ENCODE measurements at places on chromosomes 4 and X. TPM values are rescaled to one million over a fixed set of nuclear protein-coding genes. Genes with fewer than 3 reads are reported as not detected.
A peak's percentile ranks its signal among the peaks of the same experiment; 100 is the strongest.

- DNase-seq, result no peak
Measured at GRCh38 chr4:121658125-121658524, 38.7 kb downstream of the ANXA5 start.

XAGE1A gene
- polyA plus RNA-seq, result not detected

PRRG3 gene
- not detected for polyA plus RNA-seq

DNA sequence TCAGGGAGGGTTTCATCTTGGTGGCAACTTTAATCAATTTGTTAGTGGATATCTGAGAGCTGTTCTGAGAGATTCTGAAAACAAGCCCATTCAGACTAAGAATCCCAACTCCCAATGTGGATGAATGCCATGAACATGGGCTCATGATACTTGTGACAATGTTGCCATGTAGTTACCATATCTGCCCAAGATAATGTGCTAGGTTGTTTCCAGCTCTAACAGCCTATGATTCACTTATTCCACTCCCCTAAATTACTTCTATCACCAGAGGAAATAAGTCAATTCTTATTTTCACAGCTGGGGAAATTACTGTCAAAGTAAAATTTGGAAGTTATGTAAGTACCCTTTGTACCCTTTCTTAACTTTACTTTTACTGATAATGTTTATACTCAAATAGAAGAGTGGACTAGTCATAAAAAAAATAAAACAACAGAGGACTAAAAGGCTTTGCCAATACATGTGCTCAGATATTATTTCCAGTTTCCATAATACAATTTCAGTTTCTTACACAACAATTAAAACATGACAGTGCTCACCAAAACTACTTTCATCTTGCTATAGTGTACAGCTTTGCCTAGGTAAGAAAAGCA, 1101.7 kb upstream of the INTU start:
- peak; percentile 23 for DNase-seq

- DNase-seq, result no peak
Measured at GRCh38 chrX:65667157-65667502, 324 bp upstream of the MSN start.

NPFFR2 gene
- 0.13 TPM for polyA plus RNA-seq

GRCh38 chrX:72046447-72046846, 85.3 kb downstream of the RTL5 start:
- peak; percentile 71 for DNase-seq

GRCh38 chr4:113449410-113449974, 312.0 kb downstream of the CAMK2D start:
- no peak for DNase-seq

DNA sequence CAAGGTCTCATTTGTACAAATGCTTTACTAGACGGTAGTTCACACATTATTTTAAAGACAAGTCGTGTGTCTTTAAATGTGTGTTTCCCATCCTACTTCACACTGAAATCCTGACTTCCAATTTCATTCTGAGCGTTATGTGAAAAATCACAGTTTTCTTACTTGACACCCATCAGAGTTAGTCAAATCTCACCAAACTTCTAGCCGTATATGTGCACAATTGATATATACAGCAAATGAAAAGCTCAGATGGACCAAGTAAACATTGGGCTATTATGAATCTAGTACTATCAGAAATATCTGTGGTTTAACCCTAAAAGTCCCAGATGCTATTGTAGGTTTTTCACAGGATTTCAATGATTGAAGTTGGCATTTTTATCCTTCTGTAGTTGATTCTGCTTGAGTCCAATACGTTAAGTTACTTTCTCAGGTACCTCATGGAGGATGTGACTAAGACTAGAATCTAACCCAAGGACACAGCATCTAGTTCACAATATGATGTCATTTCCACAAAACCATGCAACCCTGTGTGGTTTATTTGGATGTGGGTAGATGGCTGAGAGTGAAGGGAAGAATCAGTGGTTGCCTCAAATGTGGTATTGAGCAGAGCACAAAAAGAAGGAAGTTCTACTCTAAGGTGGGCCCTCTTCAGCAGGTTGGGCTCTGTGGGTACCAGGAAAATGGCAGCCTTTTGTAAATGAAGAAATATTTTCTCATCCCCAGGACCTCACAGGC, 22.1 kb upstream of the TRIM60 start:
- DNase-seq, result no peak

Data from endothelial cell of umbilical vein (primary cell).